Neuronal stem cell (in vitro differentiated cells): ENCODE measurements at places on chromosomes 5 and 9.

DNA sequence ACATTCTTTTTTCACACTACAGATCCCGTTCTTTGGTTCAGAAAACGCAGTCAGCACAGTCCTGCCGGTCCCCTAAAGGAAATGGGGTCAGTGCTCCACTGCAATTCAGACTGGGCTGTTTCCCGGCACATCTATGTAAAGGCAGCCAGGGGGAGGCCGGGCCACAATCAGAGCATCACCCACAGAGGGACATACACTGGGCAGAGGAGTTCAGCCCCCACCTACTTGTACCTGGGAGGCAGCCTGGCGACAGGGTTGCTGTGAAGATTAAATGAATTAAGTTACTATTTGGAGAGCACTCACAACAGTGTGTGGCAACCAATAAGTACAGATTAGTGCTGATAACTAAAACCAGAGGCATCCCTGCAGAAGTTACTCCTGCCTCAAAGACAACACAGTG lies 4.5 kb downstream of the PTPN3 start:
- DNase-seq = no peak

DNA sequence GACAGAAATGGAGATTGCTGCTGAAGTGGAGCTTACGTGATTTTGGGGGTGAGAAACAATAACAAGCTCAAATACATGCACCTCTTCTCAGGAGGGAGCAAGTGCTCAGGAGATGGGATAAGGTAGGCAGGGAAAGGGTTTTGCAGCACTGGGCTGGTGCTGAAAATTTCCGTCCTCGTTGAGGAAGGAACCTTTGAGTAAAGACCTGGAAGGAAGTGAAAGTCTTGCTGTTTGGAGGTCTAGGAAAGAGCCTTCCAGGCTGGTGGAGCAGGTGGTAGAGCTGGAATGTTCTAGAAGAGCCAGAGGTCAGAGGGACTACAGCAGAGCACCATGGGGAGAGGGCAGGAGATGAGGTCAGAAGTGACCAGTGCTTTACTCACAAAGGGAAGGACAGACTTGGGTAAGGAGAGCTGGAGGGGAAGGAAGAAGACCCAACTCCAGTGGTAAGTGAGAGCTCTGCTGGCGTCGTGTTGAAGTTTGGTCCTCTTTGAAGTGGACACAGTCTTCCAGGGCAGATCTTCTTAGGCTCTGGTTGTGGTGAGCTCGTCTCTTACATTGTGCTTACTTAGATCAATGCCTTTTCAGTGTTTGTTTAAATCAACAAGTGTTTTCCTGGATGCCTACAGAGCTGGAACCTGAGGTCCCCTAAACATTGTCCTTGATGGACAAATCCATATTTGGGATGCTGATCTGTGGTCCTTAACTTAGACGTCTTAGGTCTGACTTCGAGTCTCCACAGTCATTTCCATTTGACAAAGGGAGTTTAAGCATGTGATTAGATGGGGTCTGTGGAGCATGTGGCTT lies 21.0 kb downstream of the ANKRD33B start:
- no peak for DNase-seq

- no peak for DNase-seq
These were observed 74.9 kb downstream of the C9orf152 start for GRCh38 chr9:110133059-110133458.

- DNase-seq = no peak
These were observed 141.6 kb downstream of the SLC25A46 start for GRCh38 chr5:110880413-110880812.

DNA sequence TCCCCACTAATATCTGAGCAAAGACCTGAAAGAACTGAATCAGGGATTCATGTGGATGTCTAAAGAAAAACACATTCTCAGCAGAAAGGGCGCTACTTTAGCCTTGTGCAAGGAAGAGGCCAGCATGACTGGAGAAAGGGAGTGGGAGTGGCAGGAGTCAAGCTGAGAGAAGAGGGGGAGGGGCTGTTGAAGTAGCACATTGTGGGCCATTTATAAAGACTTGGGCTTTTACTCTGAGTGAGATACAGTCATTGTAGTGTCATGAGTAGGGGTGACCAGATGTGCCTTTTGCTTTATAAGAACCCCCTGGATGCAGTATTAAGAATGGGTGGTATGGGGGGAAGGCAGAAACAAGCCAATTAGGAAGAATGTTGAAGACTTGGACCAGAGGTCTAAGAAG lies 452.8 kb downstream of the ENC1 start:
- DNase-seq = peak; percentile 60

- no peak for DNase-seq
These were observed 479.1 kb downstream of the CCDC171 start for GRCh38 chr9:16031971-16032370.

- DNase-seq = no peak
These were observed 98.9 kb downstream of the MAN2A1 start for GRCh38 chr5:109788596-109788995.

- DNase-seq = no peak
These were observed 170.6 kb downstream of the MCTP1 start for GRCh38 chr5:95114305-95114704.

- no peak for DNase-seq
These were observed 79.3 kb upstream of the MAP3K1 start for GRCh38 chr5:56735849-56736641.

DNA sequence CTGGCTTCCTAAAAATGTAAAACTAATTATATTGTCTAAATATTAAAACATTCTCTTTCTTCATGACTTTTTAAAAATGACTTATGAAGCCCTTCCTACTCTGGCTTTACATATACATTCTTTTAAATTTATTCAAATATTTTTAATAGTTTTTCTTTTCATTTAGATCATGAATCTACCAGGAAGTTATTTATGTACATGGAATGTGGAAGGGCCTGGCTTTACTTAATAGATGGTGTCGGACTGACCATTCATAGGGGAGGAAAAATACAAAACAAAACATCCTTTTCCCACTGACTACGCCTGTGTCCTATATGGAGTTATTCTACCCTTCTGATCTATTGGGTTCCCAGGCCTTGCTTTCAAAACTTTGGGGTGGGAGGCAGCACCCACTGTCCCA lies 129.8 kb downstream of the MACROH2A1 start:
- DNase-seq = no peak

GRCh38 chr9:71791875-71792274 lies 23.6 kb upstream of the CEMIP2 start:
- no peak for DNase-seq

- DNase-seq = no peak
These were observed 78.7 kb downstream of the HAPLN1 start for GRCh38 chr5:83641946-83642345.

- no peak for DNase-seq
These were observed 9.5 kb upstream of the IL3 start for GRCh38 chr5:132050661-132051552.

GRCh38 chr5:32339198-32339597 lies 26.5 kb upstream of the MTMR12 start:
- DNase-seq = peak; percentile 42

DNA sequence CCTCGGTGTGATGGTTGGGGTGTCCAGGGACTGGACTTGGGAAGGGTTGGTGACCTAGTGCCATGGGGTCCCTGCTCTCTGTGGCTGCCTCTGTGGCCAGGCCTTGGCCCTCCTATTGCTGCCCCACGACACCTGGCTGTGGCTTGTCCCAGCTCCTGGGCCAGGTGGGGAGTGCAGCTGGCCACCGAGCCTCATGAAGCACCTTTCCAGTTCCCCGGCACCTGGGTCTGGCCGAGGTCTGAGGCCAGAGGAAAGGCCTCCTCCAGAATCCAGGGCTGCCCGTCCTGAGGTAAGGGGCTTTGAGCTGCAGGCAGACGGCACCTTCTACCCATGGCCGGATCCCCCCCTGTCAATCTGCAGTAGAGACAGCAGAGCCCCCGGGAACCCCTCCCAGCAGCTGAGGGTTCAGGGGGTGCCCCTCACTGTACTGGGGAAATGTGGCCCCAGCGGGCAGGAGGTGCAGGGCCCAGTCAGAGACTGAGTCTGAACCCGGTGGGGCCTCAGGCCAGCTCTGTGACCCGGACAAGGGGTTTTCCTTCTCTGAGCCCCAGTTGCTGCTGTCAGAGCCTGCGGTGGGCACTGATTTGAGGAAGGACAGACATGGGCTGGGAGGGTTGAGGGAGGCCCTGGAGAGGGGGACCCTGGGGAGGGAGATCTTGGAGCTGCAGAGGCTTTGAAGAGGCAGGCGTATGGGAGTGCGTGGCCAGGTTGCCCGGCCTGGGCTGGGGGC lies 54.5 kb downstream of the RXRA start:
- no peak for DNase-seq

DNA sequence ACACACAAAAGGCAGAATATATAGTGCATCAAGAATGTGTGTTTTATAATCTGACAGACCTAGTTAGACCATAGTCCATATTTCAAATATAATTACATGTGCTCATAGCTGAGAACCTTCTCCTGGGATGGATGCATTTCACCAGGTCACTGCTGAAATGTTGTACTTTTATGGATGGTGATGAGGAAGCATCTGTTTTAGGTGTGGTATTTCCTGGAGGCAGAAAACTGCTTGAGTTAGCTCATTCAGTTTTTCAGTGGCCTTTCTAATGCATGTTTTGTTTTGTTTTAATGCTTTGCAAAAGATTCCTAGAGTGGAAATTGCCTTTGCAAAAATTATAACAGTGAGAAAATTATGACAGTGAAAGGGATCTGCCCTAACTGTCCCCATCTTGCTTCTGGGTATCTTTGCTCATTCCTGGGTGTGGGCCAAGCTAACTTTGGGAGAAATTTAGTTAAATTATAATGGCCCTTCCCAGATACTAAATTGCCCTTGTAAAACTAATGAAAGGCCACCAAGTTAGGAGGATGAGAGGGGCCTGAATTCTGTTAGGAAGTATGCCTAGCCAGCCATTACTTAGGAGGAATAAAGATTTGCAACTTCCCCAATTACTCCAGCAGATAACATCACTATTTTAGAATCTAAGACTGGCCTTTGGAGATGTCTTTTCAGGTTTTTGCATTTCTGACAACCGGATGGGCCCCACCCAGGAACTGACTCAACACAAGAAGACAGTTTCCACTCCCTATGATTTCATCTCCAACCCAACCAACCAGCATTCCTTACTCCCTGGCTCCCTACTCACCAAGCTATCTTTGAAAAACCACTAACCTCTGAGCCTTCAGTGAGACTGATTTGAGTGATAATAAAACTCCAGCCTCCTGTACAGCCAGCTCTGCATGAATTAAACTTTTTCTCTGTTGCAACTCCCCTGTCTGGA lies 7.0 kb upstream of the IL12B start:
- DNase-seq = no peak

- DNase-seq = peak; percentile 2
These were observed 1095.7 kb upstream of the DMAC1 start for GRCh38 chr9:8895106-8895860.
